ENCODE measurements at places on chromosomes 2 and 18.

DNA sequence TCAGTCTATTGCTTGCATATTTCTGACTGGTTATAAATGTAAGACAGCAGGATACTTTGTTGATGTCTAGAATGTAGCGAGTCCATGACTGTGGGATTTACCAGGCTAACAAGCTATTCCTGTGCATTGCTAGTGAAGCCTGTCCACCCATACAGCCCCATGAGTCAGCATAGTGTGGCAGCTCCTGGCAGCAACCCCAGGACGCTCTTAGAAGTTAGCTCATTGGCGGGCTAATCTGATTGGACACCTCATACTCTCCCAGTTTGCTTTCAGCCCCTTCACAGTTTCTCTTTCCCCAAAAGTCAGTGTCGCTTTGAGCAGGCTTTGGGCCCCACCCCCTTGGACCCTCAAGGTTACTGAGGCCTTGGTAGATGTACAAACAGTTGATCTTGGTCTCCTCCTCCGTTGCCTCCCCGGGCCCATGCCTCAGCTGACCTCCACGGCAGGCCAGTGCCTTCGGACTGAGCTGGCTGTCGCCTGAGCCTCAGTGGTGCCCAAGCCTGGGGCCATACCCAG is 48.0 kb downstream of the COA5 start:
- no peak for DNase-seq

DNA sequence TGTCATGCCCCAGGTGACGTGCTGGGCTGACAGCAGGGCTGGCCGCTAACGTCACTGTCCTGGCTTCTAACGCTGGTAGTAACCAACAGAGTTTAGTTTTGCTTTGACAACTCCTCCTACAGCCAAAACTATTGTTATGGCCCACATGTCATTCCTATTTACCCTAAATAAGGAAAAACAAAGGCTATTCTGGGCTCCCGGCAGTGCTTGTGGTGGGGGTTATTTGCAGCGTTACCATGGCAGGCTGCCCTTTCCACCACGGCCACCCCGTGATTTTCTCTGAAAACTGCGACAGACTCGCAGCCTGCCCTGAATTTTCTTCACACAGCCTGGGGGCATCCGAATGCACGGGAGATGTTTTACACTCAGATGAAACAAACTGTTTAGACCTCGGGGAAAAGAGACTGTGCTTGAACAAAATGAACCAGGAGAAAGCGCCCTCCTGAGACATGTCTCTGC is 115.2 kb downstream of the FAM210A start:
- DNase-seq, result peak; percentile 70

DNA sequence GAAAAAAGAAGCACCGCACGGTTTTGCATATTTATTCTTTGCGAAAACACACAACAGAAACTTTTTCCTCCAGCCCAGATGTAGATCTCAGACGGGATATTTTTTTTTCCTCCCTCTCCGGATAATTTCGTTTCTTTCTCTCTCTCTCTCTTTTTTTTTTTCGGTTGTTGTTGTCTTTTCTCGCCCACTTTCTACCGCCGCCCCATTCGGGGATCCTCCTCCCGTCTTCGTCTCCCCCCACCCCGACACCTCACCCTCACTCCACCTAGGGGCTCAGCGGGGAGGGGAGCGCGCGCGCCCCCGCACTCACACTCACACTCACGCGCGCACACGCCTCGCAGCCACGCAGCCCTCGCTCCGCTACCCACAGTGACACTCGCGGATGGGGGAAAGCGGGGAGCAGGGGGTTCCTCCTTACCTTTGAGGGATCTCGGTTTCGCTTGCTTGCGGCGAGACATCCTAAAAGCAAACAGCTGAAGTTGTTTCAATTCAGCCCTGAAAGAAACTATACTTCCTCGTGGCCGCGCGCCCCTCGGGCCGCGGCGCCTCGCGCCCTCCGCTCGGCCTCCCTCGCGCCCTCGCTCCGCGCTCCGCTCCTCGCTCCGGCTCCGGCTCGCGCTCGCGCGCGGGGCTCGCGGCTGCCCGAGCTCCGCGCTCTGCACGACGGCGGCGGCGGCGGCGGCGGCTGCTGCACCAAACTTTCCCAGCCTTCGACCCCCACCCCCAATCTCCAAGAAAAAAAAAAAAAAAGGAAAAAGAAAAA is 1.3 kb downstream of the ZNF521 start:
- DNase-seq, result peak; percentile 85

- no peak for DNase-seq
These were observed 211.5 kb upstream of the LYPD1 start for GRCh38 chr2:132881546-132881945.

DNA sequence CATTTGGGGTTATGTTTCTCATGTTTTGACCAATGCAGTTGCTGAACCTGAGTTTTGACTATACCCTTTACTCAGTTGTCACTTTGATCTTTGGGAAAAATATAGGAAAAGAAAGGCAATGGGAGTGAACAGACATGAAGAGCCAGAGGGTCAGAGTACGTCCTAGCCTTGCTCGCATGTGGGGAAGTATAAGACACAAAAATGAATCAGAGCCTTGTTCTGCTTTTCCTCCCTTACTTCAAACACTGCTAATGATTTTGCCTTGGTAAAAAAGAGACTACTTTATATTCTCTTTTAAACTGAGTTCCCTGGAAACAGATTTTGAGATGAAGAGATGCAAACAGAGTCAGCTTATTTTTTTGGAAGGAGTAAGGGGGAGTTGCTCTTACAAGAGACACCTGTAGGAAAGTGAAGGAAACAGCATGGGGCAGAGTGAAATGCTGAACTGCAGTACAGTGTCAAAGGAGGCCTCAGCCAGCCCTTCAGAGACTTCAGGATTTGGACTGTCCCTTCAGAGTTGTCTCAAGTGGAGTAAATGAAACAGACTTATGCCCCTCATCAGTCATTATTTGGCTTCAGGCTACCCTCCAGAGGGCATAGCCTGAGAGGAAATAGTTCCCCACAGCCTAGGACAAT is 11.1 kb upstream of the FAP start:
- no peak for DNase-seq

- DNase-seq, result no peak
These were observed 702.2 kb downstream of the ERBB4 start for GRCh38 chr2:211836409-211836808.

All from right forelimb (tissue), 1 donor.